ENCODE measurements at places on chromosomes 16 and 17.

DNA sequence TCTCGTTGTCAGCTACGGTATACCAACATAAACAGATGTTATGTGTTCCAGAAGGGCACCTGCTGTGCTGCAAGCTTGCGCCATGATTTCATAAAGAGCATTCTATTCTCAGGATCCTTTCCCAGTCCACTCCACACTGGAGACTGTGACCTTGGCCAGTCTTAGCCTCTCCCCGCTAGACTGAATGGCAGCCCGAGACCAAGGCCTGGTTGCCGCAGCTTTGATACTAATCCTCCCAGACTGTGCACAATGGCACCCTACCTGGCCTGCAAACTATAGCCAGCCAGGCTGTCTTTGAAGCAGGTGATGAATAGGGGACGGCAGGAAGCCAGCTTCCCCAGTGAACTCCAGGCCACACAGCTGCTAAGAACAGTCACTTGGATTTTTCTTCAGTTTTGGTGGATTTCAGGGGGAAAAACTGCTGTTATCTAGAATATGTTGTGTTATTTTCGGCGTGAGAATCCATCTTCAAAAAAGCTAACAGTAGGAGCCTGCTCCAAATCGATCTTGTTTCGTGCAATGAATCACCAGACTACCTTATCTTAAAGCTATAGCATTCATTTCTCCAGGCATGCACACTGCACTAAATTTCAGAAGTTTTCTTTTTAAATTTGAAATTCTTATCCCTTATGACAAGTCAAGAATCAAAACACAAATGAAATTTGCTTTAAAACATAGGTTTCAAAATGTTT, 289.0 kb downstream of the CEP112 start:
- no peak for DNase-seq

GRCh38 chr17:48001197-48001596, 30.3 kb downstream of the CDK5RAP3 start:
- no peak for DNase-seq

GRCh38 chr16:29834079-29834478, 13.8 kb downstream of the MVP start:
- DNase-seq, result no peak

- DNase-seq, result no peak
Measured at GRCh38 chr17:30224419-30224960, 11.0 kb downstream of the SLC6A4 start.

DNA sequence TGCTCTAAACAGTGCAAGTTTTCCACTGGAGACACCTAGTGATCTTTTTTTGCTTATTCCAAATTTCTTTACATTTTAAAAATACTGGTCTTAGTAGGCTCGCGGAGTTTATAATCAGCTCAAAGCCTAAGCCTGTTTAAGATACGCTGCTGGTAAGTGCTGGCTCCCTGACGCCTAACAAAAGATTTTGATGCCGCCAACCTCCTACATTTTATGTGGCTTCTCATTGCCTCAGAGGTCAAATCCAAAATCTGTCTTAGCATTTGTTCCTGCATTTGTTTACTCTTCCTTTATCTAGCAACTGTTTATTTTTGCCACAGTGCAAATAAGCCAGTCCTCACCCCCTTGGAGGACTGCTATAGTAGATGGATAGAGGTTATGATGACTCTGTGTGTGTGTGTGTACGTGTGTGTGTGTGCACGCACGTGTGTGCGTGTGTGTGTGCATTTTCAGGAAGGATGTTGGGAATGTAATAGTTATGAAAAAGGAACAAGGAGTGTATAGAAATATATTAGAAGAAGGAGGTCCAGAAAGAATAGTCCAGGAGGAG, 24.8 kb downstream of the HS3ST3B1 start:
- no peak for DNase-seq

- DNase-seq, result no peak
Measured at GRCh38 chr16:23434380-23434779, 18.6 kb downstream of the COG7 start.

DNA sequence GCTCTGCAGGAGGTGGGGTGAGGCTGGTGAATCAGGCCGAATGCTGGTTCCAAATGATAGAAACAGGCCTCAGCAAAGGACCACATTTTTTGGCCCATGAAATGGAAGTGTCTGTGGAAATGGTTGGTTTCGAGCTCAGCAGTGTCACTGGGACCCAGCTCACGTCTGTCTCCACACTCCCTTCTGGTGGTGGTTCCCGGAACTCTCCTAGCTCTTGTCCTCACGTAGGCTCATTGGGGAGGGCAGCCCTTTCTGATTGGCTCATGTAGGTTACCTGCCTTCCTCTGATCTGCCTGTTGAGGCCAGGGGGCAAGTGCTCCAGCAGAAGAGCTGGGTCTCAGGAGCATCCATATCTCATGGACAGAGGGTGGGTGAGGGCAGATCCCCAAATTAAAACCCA, 4.0 kb downstream of the ALG1 start:
- no peak for DNase-seq

DNA sequence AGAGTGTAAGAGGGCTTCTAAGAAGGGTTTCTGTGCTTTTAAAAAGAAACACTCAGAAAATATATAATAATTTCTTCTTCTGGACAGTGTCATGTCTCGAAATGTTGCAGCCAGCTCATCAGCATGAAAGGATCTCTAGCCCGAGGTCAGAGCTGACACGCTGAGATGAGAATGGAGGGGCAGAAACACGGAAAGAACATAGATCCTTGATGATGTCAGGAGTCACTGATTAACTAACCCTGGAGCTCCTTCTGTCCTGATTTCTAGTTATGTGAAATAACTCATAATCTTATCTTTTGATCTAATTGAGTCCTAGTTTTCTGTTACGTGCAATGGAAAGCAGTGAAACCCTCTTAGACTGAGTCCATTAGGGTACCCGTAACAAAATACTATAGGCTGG, 10.3 kb upstream of the TOX3 start:
- DNase-seq, result no peak

DNA sequence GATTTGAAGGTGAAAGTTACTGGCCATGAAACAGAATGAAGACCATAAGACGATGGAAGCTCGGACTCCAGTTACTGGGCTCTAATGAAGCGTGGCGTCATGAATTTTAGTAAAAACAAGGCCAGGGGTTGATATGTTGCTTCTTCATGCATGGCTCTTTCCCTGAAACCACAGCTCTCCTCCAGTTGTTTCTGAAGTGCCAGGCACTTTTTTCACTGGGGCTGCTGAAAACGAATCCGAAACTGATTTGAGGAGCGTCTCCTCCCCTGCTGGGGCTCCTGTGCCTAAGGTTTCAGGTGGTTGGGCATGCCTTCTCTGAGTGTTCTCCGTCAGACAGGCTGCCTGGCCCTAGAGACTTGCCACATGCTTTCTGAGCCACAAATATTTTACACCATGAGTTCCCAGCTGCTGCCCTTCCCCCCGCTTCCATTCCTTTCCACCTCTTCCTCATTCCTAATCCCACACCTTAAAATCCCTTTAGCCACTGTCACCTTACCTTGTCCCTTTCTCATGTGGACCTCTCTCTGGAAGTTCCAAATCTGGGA, 3.7 kb upstream of the MYL4 start:
- no peak for DNase-seq

DNA sequence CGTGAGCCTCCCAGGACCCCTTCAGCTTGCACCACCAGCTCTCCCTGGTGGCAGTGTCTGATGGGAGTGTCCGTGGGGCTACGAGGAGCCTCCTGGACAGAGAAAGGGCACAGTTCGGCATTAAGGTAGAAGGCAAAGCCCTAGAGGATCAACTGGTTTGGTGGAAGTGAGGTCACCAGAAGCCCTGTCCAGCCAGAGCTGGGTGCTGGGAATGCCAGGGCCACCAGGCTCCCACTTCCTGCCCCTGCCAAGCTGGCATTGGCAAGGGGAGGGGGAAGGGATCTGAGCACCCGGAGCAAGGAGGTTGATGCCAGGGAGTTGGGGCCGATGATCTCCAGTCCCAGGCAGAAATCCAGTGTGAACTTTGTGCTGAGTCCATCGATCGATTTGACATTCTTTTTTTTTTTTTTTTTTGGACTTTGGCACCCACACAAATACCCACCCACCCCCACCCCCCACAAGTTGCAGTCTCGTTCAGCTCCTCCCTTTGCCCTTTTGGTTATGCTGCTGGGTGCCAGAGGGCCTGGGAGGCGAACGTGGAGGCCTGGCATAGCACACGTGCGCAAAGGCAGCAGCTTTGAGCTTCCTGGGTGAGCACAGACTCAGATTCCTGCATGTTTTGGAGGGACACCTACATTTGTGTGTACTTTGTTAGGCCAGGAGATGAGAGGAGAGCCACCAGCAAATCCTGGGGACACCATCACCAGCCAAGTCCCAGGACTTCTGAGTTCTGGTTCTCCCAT, 2.1 kb downstream of the NHERF1 start:
- DNase-seq, result no peak

DNA sequence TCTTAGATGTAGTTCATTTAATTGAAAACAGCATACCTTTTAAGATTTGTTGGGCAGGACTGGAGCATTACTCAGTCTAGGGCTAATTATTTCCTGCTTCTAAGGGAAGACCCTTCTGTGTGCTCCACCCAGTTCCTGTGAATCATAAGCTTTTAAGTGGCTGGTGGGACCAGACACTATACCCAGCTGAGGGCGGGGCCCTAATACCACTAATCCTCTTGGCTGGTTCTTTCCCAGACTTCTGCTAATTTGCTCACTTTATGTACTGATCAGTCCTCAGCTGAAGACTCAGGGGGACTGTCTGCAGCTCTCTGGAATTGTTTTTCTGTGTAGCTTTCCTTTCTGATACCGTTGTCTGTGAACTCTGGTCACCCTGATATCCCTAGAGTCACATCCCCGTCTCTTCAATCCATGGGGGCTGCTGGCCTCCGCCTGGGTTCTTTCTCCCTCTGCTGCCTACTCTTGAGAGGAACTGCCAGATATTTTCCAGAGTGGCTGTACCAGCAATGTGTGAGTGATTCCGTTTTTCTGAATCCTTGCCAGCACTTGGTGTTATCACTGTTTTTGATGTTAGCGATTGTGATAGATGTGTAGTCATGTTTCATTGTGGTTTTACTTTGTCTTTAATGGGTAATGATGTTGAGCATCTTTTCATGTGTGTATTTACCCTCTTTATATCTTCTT, 35.1 kb downstream of the MFSD11 start:
- no peak for DNase-seq

DNA sequence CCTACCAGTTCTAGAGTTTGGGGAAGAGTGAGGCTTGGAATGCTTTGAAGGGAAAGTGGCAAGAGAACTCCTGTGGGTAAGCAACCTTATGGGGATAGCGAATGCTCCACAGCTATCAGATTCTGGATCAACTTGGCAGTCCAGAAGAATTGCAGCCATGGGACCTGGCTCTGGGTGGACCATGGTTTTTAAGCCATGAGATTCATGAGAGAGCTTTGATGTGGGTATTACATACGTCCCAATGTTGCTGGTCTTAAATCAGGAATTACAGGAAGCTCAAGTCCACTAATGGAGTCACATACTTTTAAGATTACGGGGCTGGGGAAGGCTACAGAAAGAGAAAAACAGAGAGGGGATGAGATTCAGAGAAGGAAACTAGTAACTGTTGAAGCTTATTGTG, 142.5 kb upstream of the ELAC2 start:
- DNase-seq, result no peak

DNA sequence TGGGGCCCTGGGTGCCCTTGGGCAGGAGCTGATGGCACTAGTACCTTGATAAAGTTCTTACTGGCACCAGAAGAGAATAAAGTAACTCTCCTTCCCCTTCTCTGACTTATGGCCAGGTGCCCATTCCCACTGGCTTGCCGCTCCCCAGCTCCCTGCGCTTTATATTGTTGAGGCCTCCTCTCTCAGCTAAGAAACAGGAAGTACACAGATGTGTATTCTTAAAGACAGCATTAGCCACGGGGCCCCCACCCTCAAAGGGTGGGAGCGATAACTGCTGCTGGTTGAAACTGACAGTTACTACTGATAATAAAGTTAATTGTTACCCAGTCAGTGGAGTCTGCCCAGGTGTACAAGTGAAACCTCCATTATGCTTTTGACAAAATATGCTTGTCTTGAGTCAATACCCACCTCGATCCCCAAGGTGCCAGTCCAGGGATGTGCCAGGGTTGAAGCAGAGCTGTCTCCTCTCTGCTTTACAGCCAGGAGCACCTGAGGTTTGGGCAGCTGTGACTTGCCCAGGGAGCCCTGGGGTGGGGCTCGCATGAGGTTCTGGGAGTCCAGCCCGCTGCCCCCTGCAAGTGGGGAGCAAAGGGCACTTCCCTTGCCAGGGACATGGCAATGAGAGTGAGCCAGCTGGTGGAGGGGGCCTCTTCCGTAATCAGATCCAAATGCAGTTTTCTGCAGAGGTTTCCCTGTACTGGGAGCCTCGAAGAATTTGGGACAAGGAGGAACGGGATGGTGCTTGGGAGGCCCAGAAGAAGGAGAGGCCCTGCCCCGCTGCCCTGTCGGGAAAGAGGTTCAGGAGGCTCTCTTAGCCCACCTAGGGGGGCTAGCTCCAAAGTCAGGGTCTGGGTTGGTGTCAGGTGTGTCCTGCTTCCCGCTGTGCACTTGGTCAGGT, 5.4 kb upstream of the CLDN9 start:
- no peak for DNase-seq

- no peak for DNase-seq
Measured at GRCh38 chr17:45426561-45426960, 6.1 kb downstream of the ARHGAP27 start.

DNA sequence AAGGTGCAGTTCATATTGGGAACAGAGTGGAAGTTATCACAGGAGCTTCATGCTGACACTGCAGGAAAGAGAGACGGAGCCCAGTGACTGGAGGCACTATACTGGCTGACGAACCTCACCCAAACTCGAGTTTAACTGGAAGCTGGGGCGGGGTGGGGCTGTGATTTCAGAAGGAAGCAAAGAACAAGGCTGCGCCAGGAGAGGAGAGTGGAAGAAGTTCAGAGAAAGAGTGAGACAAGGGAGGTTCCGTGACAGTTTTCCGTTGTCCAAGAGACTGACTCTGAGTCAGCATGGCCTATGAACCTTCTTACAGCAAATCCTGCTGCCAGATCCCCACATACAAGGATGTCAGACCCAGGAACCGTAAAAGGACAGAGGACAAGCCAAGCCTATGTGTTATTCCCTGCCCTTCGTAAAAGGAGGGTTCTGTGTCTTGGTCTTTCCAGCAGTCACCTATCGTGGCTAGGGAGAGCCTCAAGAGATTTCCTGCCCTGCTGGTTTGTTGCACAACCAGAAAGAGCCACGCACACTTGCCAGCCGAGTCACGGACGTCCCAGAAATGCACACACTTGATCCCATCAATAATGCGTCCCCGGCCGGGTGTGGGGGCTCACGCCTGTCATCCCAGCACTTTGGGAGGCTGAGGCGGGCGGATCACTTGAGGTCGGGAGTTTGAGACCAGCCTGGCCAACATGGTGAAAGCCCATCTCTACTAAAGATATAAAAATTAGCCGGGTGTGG, 5.1 kb downstream of the PITPNA start:
- no peak for DNase-seq
